Ammon's horn (tissue), 1 donor: ENCODE measurements at places on chromosomes 12 and 14.

DNA sequence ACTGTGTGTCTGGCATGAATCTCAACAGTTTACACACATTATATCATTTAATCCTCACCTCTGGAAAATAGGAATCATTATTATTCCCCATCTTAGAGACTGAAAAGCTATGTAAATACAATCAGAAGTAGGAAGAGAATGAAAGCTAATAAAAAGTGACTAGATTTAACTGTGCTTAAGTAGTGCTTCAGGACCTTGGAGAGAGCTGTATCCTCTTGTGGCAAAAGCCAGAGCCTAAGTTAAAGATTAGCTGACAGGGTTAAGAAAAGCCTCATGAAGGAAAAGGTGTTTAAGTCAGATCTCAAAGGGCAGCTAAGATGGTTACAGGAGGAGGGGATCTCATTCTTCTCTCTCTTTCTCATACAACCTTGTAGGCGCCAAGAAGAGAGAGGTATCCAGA lies 65.3 kb upstream of the TMEM233 start:
- no peak for DNase-seq

- no peak for DNase-seq
Observed at GRCh38 chr12:52038447-52038846, 12.8 kb upstream of the NR4A1 start.

DNA sequence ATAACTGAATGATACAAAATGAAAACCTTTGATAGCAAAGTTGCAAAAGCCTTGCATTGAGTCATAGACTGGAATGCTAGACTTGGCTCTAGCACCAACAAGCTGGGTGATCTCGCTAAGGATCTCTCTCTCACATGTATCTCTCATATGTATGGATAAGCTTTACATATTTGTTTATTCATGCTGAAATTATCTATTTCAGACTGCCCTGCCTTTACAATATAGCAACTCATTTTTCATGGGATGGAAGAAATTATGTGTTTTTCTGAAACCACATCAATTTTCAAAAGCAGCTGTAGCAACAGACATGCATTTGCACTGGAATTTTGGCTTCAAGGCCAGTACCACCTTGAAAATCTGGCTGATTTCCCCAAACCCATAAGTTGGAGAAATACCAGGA lies 11.4 kb downstream of the RERG start:
- no peak for DNase-seq

DNA sequence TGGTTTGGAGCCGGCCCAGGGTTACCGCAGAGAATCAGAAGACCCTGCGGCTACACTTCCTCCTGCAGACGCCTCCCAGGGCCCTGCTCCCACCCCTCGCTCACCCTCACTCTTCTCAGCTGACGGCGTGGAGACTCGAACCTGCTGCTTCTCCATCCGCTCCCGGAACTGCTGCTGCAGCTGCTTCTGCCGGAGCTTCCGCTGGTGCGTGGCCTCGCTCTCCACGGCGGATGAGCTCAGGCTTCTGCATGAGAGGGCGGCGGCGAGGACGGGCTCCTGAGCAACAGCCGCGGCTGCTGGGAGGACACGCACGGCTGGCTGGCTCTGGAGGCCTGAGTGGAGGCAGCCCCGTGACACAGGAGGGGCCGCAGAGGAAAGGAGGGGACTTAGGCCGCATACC lies 33.3 kb downstream of the RAD52 start:
- DNase-seq: no peak

DNA sequence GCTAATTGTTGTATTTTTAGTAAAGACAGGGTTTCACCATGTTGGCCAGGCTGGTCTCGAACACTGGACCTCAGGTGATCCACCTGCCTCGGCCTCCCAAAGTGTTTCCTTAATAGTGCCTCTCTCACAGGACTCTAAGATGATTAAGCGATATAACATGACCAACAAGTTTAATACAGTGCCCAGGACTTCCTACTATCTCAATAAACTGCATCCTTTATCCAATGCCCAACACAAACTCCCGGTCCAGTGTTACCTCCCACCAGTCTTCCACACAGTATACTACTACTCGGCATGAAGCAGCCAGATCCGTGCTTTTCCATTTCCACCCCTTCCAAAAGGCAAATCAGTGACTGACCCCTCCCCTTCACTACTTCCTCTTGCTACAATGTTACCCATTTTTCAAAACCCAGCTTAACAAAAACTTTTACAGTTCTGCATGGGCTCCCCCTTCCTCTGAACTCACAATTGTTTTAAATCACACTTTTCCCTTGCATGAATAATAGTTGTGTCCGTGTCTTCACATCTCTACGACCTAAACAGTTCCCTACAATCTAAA lies 900 bp downstream of the NOP2 start:
- no peak for DNase-seq

DNA sequence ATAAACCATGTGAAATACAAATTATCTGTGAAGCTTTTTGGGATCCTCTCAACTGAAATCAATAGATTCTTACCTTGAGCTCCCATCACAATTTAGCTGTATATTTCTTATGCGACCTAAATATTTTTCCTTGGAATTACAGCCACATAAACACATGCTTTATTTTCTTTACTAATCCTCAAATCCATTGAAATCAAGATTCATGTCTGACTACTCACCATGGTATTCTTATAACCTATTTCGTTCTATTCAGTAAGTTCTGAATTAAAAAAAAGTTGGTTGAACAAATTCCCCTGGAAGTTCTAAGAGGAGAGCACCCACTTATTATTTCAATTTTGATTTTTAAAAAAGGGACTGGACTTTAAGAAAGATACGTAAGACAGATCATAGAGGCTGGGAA lies 292.1 kb upstream of the ATP2B1 start:
- no peak for DNase-seq

GRCh38 chr14:74917646-74918081 lies 5.4 kb downstream of the RPS6KL1 start:
- DNase-seq: peak; percentile 61

- no peak for DNase-seq
Observed at GRCh38 chr12:22527999-22528398, 16.3 kb downstream of the C2CD5 start.

DNA sequence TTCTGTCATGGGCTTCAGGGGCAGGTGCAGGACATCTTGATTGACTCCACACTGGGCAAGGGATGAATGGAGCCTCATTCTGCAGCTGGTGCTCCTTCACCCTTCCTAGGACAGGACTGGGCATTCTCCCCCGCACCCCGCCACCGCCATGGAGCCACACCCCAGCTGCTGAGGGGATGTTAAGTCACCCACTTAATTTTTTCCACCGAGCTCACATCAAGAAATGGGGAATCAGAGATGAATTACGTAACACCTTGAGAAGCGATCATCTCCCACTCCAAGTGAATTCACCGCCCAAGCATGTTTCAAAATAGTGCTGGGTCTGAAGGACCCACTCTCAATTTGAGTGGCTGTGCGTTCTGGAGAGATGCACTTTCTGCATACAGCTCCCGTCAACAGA lies 94.2 kb downstream of the EML1 start:
- no peak for DNase-seq

DNA sequence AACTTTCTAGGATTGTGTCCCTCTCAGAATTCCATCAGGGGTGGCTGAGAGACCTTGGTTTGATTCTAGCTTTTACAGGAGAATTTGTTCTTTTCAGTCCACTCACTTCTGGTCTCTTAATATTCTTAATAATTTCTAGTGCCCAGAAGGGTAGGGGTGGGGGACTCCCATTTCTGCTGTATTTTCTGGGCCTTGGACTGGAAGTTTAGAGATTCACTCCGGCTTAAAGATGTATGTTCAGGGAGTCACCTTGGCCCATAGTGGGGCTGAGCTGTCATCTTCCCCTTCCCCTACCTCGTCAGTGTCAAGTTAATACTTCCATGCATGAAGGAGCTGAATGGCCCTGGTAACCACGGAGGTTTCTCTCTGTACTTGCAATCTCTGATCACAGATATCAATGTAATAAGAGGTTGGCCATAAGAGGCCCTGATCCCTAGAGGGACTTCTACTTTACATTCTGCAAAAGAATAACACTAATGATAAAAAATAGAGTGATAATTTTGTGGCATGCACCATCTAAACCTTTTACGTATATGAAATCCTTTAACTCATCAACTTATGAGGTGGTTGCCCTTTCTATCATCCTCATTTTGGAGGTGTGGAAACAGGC lies 6.7 kb downstream of the KRT81 start:
- no peak for DNase-seq

DNA sequence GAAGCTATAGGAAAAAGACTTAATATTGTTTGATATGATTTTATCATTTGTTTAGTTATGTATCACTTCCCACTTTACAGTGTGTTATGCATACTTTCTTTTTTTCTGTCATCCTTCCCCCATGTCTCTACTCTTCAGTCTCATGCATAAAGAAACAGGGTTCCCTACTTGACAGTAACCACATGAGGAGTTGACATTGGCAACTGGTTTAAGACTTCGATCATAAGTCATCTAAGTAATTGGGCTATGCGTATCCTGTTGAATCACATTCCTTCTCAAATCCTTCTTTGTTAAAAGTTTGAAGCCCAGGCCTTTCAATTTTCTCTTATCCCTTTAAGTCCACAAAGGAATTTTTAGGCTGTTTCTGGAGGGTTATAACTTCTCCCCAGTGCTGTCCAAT lies 358.7 kb downstream of the RAD51B start:
- no peak for DNase-seq

DNA sequence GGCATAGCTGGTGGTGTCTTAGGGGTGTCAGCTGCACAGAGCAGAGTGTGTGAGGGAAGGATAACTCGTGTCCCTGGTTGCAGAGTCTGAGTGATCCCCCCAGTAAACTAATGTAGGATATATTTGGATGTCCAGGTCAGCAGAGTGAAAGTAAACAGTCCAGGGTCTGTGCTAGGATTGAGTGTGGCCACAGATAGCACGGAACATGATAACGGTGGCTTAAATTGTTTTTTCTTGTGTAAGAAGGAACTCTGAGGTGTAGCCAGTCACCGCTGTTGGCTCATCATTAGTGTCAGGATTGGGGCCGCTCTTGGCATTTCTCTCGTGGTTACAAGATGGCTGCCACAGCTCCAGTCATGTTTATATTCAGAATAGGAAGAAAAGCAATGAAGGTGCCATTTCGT lies 97.3 kb downstream of the DERA start:
- no peak for DNase-seq

- DNase-seq: peak; percentile 69
Observed at GRCh38 chr14:52951681-52952554, 1.1 kb upstream of the FERMT2 start.

DNA sequence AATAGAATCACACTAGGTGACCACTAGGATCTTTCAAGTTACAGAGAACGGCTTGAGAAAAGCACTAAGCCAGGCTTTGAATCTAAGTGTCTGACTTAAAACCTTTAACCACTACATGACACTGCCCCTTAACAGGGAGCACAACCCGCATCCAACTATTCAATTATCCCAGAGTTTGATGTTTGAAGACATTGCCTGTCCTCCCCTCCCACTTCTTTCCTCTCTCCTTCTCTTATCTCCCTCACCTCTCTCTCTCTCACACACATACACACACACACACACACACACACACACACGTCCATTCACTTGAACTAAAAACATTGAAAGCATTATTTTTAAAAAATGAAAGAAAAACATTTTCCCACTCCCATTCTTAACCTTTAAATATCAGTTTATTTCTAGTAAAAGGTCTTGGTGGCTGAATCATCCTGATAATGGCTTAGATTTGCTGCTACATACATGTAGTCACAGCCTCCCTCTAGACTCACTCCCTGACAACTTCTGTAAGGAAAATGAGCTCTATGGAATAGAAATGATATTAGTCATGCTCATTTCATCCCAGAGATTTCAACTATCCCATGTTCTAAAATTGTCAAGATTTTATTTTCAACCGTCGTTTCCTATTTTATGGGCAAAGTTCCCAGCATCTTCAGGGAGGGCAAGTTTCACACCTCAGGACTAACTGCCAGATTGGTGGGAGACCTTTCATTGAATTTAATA lies 53.5 kb upstream of the RAP1B start:
- no peak for DNase-seq

DNA sequence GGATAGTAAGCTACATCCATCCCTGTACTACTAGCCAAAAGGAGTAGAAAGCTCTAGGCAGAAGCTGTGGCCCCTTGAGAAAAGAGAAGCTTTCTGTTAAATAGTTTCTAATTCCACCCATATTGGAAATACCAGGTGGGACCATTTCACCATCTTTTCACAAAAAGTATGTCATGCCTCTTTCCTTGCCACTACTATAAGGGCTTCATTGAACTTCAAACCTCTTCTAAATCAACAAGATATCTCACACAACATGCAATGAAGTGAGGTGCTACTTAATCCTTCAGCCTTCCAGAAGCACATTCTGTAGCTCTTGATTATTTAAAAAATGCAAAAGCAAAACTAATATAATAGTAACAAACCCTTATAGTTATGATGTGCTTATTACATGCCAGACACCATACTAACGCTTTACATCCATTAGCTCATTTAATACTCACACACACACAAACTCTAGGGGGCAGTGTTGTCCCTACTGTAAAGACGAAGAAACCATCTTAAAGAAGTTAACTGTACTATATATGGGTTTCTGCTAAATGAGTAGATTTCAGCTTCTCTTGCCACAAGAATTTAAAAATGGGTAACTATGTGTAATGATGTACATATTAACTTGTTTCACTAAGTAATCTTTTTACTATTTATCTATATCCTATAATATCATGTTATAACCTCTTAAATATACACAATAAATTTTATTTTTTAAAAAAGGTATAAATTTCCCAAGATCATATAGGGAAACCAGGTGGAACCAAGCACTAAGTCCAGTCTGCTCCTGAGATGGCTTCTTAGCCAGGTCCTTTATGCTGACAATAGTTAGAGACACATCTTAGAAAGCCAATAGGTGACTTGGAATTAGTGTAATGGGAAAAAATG lies 124.4 kb downstream of the RPS29 start:
- DNase-seq: peak; percentile 39

- no peak for DNase-seq
Observed at GRCh38 chr14:98748966-98749365, 523.0 kb downstream of the BCL11B start.

- no peak for DNase-seq
Observed at GRCh38 chr14:52154992-52155650, 86.3 kb upstream of the NID2 start.

DNA sequence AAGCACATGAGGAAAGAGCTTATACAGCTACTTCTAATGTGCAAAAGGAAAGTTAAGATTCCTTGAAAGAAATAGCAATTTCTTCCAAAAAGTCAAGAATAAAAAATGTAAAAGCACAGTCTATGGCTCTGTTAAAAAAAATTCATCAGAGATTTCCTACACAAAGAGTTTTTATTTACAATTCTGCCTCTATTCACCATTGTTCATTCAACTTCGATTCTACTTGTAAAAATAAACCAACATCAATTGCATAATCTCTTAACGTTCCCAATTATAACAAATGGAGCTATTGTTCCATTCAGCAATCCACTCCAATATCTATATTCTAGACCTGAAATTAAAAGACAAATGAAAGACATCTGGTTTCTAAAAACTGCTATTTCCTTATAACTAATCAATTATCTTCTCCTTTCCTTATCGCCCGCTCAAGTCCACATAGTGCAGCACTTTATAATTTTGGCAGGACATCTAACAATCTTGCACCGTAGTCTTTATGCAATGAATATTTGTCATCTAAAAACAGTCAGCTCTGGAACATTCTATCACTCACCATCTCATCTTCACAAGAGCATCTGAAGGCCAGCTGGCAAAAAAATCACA lies 6.2 kb downstream of the EIF2S3B start:
- DNase-seq: peak; percentile 28

GRCh38 chr12:27627123-27627852 lies 69.0 kb upstream of the REP15 start:
- DNase-seq: no peak

- no peak for DNase-seq
Observed at GRCh38 chr12:66978802-66979201, 290.4 kb upstream of the CAND1 start.
